Thyroid gland (tissue), 4 donors: ENCODE measurements at places on chromosomes 4 and X.

GRCh38 chr4:140186651-140187315 lies 32.8 kb upstream of the MAML3 start:
- peaks cover 26% of the 10 kb centered on the region for H3K4me1 ChIP-seq
- H3K4me3 ChIP-seq, result no peak overlapping the region
- peak; percentile 40 for DNase-seq
- no peaks in the 10 kb centered on the region for H3K27me3 ChIP-seq
- H3K36me3 ChIP-seq, result no peaks in the 10 kb centered on the region
- no peak overlapping the region for H3K27ac ChIP-seq

DNA sequence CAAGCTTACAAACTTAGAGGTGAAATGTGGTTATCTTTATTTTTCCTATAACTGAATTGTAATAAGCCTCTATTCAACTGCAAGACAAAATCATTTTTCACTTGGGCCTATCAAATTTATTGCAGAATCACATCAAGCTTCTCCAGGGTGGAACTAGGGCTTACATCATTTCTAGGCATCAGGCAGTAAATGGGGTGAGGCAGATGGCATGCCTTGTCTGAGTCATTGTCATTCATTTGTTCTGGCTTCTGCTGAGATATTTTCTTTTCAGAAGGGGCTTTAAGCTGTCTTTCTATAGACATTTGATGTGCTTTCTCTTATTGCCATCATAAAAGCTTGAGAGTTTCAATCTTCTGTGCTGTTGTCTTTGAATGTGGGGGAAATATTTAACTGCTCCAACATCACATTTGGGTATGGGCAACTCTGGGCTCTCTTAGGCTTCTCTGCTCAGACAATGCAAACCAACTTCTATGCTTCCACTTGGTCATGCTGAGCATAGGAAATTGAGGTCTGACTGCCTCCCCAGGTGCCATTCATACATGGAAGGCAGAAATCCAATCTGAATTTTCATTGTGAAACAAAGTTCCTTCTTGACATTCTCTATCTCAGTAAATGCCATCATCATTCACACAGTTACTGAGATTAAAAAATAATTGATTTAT lies 225.8 kb upstream of the GIMD1 start:
- H3K36me3 ChIP-seq, result no peaks in the 10 kb centered on the region
- H3K27ac ChIP-seq, result no peak overlapping the region
- DNase-seq, result no peak
- H3K4me1 ChIP-seq, result no peaks in the 10 kb centered on the region
- H3K4me3 ChIP-seq, result no peak overlapping the region

GRCh38 chr4:87092389-87093141 lies 127.9 kb downstream of the KLHL8 start:
- DNase-seq, result peak; percentile 99
- H3K4me3 ChIP-seq, result no peak overlapping the region
- H3K27ac ChIP-seq, result peak overlapping the region; percentile 87

GRCh38 chr4:82352825-82353366 lies 20.9 kb downstream of the HNRNPD start:
- no peaks in the 10 kb centered on the region for H3K4me1 ChIP-seq
- no peak overlapping the region for H3K4me3 ChIP-seq
- no peak for DNase-seq

DNA sequence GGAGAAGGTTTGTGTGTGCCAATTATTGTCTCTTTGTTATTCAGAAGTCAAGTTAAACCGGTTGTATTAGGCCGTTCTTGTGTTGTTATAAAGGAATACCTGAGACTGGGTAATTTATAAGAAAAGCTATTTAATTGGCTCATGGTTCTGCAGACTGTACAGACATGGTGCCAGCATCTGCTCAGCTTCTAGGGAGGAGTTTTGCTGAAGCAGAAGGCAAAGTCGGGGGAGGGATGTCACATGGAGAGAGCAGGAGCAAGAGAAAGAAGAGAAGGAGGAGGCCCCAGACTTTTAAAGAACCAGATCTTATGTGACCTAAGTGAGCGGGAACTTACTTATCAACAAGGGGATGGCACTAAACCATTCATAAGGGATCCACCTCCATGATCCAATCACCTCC lies 349.3 kb upstream of the PCDH18 start:
- H3K36me3 ChIP-seq, result no peaks in the 10 kb centered on the region
- peaks cover 11% of the 10 kb centered on the region for H3K4me1 ChIP-seq
- peak; percentile 73 for DNase-seq
- no peaks in the 10 kb centered on the region for H3K27me3 ChIP-seq
- no peak overlapping the region for H3K4me3 ChIP-seq
- peak overlapping the region; percentile 41 for H3K27ac ChIP-seq

DNA sequence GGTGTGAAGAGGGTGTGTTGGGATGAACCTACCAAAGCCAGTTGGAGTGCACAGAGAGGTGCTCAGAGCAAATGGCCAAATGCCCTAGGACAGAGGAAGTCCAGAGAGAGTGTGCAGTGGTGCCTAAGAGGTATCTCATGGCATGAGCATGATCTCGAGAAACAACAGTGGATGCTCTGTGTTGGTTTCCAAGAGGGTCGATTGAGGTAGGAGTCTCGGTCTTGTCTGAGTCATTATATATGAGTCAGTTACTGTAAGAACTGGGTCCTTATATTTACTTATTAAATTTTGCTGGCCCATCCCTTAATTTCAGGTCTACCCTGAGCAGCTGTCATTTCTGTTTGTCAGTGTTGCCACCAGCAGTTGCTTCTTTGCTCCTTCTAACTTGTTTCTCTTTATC lies 86.6 kb upstream of the TMEM150C start:
- no peaks in the 10 kb centered on the region for H3K36me3 ChIP-seq
- peaks cover 18% of the 10 kb centered on the region for H3K4me1 ChIP-seq
- DNase-seq, result no peak
- no peak overlapping the region for H3K27ac ChIP-seq

GRCh38 chrX:9530848-9531274 lies 66.0 kb downstream of the TBL1X start:
- peaks cover 13% of the 10 kb centered on the region for H3K4me1 ChIP-seq
- no peaks in the 10 kb centered on the region for H3K36me3 ChIP-seq
- no peaks in the 10 kb centered on the region for H3K27me3 ChIP-seq
- no peak overlapping the region for H3K27ac ChIP-seq
- no peak overlapping the region for H3K4me3 ChIP-seq
- DNase-seq, result peak; percentile 77

GRCh38 chrX:66262807-66263206 lies 98.8 kb downstream of the HEPH start:
- H3K4me3 ChIP-seq, result no peak overlapping the region
- no peak for DNase-seq
- no peak overlapping the region for H3K27ac ChIP-seq
- no peaks in the 10 kb centered on the region for H3K36me3 ChIP-seq
- H3K4me1 ChIP-seq, result no peaks in the 10 kb centered on the region

- H3K36me3 ChIP-seq, result no peaks in the 10 kb centered on the region
- no peak for DNase-seq
- no peaks in the 10 kb centered on the region for H3K4me1 ChIP-seq
- no peak overlapping the region for H3K4me3 ChIP-seq
Observed at GRCh38 chr4:186915816-186916215, 192.2 kb upstream of the FAT1 start.

DNA sequence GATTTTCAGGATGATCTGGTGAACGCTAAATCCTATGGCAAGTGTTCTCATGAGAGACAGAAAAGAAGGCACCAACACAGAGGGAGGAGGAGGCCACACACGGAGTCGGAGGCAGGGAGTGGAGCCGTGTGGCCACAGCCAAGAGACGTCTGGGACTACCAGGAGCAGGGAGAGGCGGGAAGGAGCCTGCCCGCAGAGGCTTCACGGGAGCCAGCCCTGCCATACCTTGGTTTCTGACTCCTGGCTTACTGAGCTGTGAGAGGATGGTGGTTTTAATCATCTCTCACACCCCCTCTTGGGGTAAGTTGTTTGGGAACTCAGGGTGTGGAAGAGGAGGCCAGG lies 33.5 kb upstream of the GPR78 start:
- H3K4me1 ChIP-seq, result no peaks in the 10 kb centered on the region
- no peak overlapping the region for H3K27ac ChIP-seq
- no peak overlapping the region for H3K4me3 ChIP-seq
- no peaks in the 10 kb centered on the region for H3K36me3 ChIP-seq

DNA sequence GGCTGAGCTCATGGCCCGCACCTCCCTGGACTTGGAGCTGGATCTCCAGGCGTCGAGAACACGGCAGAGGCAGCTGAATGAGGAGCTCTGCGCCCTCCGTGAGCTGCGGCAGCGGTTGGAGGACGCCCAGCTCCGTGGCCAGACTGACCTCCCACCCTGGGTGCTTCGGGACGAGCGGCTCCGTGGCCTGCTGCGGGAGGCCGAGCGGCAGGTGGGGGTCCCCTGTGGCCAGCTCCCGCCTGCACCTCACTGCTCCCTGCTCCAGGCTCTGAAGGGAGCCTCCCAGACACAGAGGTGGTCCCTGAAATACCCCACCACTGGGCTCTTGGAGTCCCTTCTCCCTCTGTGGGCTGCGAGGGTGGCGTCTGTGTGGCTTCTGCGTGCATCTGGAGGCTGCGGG lies 18.0 kb upstream of the CLCN4 start:
- peaks cover 4% of the 10 kb centered on the region for H3K36me3 ChIP-seq
- no peak overlapping the region for H3K4me3 ChIP-seq
- no peaks in the 10 kb centered on the region for H3K27me3 ChIP-seq
- peaks cover 5% of the 10 kb centered on the region for H3K4me1 ChIP-seq

DNA sequence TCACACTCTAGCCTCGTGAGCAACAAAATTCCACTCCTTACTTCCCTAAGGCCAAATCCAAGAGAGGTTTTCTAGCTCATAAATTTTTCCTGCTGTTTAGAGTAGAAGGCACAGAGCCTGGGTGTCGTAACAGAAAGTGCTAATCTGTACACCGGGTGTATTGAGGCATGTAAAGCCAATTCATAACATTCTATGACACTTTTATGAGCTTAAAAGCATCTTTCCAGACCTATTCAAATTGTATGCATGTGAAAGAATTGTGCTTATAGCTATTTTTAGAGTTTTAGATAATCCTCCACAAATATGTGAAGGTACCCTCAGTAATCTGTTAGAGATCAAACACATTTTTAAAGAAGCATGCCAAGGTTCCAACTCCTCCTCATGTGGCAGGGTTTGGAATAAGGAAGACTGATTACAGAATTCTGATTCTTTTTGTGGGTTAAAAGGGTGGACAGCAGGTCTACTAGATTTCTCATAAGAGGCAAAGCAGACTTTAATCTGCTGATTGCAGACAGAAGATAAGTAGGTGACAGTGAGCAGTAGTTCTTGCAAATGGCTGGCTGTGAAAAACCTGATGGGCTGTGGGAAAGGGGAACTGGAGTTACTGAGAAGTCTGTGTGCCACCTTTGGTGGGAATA lies 25.5 kb upstream of the LRCH2 start:
- H3K27me3 ChIP-seq, result peaks cover 3% of the 10 kb centered on the region
- DNase-seq, result no peak
- no peaks in the 10 kb centered on the region for H3K4me1 ChIP-seq

DNA sequence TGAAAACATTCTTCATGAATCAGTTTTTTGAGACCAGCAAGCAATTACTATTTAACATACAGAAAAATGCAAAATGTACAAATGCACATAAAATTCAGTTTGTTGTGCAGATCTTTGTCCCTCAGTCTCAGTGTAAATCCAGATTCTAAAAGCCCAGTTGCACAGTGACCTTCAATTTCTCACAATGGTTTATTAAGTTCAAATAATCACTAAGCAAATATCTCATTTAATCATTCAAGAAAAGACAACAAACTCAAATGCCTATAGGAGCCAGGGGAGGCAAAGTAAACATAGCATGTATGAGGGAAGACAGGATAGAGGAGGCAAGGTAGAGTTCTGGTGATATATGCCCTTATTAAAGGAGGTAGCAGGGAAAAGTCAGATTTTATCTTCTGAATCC lies 82.8 kb downstream of the PPP3CA start:
- peaks cover 11% of the 10 kb centered on the region for H3K4me1 ChIP-seq
- no peak overlapping the region for H3K4me3 ChIP-seq
- H3K36me3 ChIP-seq, result no peaks in the 10 kb centered on the region

GRCh38 chrX:22360129-22360528 lies 87.4 kb downstream of the CBLL2 start:
- H3K4me1 ChIP-seq, result no peaks in the 10 kb centered on the region
- H3K4me3 ChIP-seq, result no peak overlapping the region
- H3K27me3 ChIP-seq, result no peaks in the 10 kb centered on the region
- no peak overlapping the region for H3K27ac ChIP-seq
- no peaks in the 10 kb centered on the region for H3K36me3 ChIP-seq

DNA sequence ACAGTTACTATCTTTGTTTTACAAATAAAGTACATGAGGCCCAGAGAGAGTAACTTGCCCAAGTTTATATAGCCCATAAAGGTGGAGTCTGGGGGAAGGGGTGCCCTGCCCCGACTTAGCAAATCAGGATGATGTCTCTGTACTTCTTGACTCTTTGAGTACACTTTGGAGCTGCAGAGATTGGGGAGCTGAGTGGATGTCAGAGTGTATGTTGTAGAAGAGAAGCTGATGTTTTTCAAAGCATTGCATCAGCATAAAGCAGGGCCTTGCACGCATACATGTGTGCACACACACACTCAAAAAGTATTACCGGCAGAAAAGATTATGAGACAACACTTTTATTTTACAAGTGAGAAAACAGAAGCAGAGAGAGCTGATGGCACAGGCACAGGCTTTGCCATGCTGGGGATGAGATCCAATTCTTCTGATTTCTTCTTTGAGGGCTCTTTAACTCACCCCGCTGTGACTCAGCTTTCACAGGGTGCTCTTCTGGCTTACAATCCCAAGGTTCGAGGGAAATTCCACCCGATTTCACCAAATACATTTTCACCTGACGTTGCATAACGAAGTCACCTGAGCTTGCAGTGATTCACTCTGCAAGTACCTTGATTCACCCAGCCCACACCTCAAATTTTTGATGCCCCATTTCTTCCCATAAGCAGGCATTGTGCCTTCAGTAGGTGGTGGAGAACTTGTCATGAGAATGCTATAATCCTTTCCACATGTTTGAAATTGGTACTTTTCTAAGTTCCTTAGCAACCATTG lies 292.8 kb upstream of the BOD1L1 start:
- H3K27ac ChIP-seq, result no peak overlapping the region
- no peaks in the 10 kb centered on the region for H3K36me3 ChIP-seq
- H3K4me3 ChIP-seq, result no peak overlapping the region
- DNase-seq, result no peak
- no peaks in the 10 kb centered on the region for H3K27me3 ChIP-seq
- H3K4me1 ChIP-seq, result no peaks in the 10 kb centered on the region

DNA sequence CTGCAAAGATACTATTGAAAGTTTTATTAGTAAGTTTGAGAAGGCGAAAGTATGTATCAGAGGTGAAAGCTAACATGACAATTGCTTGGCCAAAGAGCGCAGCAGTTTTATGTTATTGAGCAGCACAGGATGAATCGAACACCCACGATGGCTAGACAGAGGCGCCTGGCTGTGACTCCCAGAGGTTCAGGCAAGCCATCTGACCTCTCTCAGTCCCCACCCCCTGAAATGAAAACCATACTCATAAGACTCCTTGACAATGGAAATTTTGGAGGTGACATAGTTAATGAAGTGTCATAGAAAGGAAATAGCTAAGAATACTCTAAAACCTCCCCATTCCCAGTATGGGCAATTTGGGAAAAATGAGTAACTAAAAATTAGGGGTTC lies 70.6 kb downstream of the MGST2 start:
- no peak overlapping the region for H3K4me3 ChIP-seq
- no peaks in the 10 kb centered on the region for H3K27me3 ChIP-seq
- H3K36me3 ChIP-seq, result no peaks in the 10 kb centered on the region
- peak overlapping the region; percentile 84 for H3K27ac ChIP-seq
